ENCODE measurements at places on chromosomes 16 and 17.

GRCh38 chr16:13994239-13995106 lies 74.5 kb downstream of the ERCC4 start:
- DNase-seq: no peak

GRCh38 chr16:76297941-76298340 lies 20.7 kb downstream of the CNTNAP4 start:
- DNase-seq: no peak

DNA sequence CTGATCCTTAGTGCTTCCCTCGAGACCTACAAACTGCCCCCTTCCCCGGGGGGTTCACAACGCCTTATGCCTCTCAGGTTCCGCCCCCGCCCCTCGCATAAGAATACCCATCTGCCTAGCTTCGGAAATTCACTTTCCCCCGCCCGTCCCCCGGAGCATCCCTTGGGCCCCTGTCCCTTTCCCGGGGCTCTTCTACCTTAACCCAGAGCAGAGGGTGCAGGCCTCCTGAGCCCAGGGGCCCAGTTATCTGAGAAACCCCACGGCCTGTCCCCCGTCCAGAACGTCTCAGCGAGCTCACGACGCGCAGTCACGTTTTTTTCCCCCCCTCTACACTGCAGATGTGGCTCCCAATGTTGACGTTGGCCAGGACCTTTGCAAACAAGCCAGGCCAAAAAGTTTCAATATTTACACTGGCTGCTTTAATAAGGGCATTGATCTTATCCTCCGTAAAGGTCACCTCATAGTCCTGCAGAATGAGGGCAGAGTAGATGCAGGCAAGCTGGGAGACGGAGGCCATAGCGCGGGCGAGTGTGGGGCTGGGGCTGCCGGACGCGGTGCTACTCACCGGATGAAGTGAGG lies 1.4 kb upstream of the NBR1 start:
- DNase-seq: peak; percentile 25

DNA sequence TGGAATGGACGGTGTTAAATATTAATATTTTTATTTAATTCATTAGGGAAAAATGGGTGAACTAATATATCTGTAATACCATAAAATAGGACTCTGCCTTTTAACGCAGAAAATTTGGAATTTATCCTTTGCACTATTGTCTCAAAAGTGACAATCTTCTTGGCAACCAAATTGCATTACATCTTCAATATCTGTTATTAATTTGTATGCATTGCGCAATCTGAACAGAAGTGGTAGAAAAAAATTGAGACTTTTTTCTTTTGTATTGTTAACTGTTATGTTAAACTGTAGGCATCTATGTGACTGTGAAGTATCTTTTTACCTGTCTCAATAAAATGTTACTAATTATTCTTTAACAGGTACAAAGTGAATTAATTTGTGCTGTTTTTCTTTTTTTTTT lies 55.6 kb downstream of the PPM1E start:
- DNase-seq: no peak

- no peak for DNase-seq
These were observed 17.1 kb upstream of the C17orf58 start for GRCh38 chr17:68013385-68013784.
